ENCODE measurements at places on chromosomes 6 and 20. TPM values are rescaled to one million over a fixed set of nuclear protein-coding genes. Genes with fewer than 3 reads are reported as not detected.

GRCh38 chr6:35049900-35050756 lies 91.0 kb downstream of the TCP11 start:
- peak; percentile 57 for DNase-seq

DNA sequence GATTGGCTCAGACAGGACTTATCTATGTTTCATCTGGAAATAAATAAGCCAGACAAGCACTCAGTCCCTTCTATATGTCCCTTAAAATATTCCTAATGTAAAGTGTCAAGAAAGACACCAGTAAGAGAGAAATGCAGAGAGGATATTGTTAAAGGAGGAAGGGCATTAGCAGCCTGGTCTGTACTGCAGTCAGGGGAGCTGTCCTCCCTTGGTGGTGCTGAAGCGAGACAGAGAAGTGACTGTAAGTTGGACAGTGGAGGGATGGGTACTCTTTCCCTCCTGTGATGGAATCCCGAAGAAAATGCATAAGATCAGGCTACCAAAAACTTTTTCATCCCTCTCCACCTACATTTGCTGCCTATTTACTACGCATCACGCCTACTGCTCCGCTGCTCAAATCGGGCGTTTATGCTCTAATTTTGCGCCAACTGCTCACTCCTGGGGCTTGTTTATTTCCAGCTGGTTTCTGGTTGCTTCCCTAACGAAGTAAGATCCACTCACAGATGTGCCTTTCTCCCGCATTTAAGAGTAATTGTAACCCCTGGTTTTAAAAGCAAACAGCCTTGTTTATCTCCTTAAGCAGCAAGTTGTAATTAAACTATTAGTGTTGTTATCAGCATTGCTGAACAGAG lies 35.2 kb downstream of the PHACTR1 start:
- peak; percentile 8 for DNase-seq

DNA sequence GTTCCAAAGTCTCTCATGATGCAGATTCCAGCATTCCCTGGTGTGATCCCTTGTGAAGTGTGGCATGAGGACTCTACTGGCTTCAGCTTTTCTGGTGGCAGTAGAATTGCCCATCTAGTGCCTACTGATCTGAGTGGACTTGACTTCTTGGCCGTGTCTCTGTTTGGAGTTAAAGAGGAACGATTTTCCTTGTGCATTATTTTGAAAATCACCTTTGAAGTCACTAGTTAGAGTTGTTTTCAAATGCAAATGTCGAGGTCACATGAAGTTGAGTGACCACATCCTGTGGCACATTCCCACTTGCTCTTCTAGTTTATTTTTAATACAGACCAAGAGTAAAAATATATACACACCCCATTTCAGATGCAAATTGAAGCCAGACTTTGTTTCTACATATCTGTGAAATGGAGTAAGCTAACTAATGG lies 270.7 kb upstream of the TAB2 start:
- DNase-seq: no peak

DNA sequence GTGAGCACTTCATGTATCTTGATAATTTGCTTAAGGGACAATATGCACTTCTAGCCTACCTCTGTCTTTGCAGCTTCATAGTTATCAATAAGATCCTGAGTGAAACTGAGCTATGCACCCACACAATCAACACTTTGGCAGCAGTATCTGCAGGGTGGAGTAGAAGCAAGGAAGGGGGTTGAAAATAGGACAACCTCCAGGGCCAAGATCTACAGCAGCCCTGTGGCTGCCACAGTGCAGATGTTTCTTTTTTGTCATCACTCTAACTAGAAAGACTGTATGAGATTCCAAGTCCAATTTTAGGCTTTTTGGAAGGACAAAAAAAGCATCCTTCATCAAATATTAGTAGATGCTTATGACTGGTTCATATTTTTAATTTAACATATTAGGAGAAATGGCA lies 336.1 kb upstream of the CITED2 start:
- DNase-seq: no peak

- DNase-seq: no peak
Observed at GRCh38 chr6:134347885-134348805, 30.2 kb upstream of the SGK1 start.

DNA sequence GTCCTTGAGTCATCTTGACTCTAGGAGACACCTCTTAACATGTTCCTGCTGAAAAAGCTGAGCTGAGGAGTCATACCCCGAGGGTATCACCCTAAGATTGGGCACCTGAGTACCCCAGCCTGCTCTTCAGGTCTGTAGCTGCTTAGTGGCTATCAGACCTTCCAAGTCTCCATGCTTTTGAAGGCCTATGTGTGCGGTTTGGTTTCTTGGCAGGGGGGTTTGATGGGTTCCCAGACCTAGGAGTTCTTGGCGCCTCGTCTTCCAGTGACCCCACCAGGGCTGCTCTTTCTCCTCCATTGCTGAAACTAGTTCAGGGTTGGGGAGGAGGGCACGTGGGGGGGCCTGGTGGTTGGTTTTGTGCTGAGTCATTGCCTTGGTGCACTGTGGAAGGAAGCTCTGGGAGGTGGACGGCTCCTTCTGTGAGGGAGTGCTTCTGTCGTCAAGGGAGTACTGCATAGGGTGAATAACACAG lies 20.1 kb downstream of the IGF2R start:
- DNase-seq: no peak

DNA sequence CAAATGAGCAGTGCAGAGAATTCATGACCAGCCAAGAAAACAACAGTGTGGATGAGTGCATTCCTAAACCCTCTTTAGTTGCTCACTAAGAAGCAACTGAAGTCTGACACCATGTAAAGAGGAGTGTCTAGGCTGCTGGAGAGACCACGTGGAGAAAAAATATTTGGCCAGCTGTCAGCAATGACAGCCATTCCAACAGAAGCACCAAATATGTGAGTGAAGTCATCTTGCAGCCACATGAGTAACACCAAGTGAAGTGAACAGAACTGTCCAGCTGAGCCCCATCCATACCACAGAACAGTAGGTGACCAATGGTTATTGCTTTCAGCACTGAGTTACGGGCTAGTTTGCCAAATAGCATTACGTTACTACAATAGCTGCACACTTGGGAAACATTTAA lies 89.4 kb downstream of the TBXT start:
- DNase-seq: peak; percentile 84

DNA sequence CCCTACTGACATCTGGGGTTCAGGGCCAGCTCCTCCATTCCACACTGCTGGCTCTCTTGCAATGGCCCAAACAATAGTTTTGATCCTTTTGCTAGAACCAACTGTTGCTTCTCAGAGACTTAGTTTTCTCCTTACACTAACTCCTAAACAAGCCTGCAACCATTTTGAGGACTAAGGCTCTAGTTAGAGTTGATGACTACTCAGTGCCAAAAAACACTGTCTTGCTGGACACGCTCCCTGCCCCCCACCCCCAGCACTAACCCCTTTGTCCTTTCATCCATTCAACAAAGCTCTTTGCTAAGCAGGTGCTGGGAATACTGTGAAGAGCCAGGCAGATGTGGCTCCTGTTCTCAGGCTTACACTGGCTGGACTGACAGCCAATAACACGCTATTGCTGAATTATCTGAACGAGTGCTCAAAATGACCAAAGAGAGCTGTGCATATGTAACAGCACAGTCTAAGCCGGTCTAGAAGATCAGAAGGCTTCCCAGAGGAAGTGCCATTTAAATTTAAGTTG lies 17.6 kb downstream of the GCLC start:
- DNase-seq: no peak

- DNase-seq: no peak
Observed at GRCh38 chr6:170007468-170008293, 256.3 kb downstream of the ERMARD start.

DNA sequence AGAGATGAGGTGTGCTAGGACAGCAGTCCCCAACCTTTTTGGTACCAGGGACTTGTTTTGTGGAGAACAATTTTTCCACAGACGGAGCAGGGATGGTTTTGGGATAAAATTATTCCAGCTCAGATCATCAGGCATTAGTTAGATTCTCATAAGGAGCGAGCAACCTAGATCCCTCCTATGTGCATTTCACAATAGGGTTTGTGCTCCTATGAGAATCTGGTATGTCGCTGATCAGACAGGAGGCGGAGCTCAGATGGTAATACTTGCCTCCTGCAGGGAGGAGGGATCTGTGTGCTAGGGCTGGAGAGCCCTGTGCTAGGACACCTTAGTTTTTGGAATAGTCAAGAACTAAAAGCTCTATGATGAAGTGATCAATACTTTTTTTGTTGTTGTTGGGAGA lies 2.5 kb downstream of the SMIM13 start:
- DNase-seq: no peak

GRCh38 chr6:46170357-46171289 lies at the start of gene ENPP5:
Gene ENPP5, minus strand, starts transcription at chr6:46170980. Its CDS starts 2,718 bp downstream, at chr6:46168262.
- peak; percentile 3 for DNase-seq

- peak; percentile 84 for DNase-seq
Observed at GRCh38 chr20:31606804-31607639, 1.9 kb downstream of the ID1 start.

DNA sequence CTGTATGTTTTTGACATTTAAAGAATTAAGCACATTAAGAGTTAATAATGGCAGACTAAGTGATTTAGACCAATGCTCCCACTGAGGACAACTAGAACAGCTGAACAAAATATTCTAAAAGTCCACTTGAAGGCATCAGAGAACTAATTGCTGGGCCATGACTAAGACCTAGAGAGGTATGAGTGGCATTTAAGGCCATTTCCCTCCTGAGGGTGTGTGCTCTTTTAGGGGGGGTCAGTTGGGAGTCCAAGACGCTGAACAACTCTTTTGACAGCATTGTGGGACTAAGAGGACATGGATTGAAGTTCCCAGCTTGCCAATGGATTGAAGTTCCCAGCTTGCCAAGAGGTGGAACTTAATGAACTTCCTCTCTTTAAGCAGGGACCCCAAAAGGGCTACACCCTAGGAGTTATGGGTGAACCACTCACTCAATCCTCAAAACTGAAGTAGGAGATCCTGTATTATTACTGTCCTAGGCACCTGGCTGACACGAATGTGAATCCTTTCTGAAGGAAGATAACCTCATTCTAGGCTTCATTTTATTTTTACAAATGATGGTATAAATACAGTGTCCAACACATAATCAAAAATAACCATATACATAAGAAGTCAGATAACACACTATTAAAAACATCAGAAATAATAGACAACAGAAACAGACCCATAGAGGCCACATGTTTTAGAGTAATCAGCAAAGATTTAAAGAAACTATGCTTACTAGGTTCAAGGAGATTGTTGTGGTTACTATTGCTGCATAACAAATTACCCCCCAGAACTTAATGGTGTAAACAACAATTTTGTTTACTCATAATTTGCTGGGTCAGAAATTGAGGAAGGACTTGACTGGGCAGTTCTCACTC lies 175.1 kb downstream of the VEGFA start:
- DNase-seq: no peak

GRCh38 chr6:2693231-2693630 lies 57.5 kb downstream of the MYLK4 start:
- no peak for DNase-seq

- DNase-seq: peak; percentile 90
Observed at GRCh38 chr6:6588064-6588923, at the start of gene LY86. Gene LY86, plus strand, starts transcription at chr6:6588720. Its CDS starts 15 bp downstream, at chr6:6588735.

- no peak for DNase-seq
Observed at GRCh38 chr20:63787302-63787701, 43.8 kb downstream of the ZBTB46 start.

- DNase-seq: peak; percentile 58
Observed at GRCh38 chr6:23340271-23340670, 770.9 kb downstream of the HDGFL1 start.

DNA sequence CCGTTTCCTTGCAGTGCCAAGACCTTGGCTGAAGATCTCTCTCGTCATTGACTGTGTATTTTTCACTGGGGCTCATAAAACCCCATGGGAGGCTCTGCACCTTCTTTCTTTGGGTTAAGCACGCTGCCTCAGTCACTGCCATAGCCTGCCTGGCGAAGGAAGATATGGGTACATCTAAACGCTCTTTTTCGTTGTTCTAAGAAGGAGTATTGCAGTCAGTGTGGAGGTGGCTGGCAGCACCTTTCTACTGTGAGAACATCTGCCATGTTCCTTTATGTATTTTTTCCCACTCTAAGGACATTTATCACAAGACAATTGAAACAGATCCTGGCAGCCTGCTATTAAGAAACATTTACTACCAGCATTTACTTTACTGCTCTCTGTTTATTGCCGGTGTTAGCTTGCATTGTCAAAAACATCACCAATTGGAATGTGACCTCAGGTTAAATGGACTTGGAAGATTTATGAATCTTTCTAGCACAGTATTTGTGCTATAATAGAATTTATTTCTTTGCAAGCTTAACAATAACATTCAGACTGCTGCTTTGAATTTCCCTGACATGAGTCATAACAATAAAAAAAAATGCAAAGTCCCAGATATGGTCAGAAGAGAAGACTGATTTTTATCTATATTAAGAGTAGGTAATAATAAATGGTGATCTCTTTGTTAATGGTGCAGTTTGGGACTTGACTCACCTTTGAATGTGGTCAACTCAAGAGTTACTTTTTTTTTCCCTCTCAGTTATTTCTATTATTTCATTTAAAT lies 62.2 kb upstream of the CLDN20 start:
- DNase-seq: no peak

GRCh38 chr6:10418862-10419748 lies 4.2 kb upstream of the TFAP2A start:
- DNase-seq: no peak

DNA sequence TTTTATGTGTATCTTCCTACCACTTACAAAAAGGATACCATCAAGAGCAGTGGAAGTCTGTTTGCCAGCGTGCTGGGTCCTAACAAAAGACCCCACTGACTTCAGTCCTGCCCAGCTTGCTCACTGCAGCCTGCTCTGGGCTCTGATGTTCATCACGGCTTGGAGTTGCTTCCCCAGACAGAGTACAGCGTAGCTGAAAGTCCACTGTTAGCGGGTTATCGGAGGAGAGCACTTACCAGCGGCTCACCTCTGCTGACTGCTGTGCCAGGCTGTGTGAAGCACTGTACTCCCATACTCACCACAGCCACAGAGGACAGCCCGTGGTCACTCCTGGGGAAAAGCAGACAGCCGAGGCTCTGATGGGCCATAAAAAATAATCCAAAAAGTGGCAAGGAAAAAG lies 40.2 kb downstream of the CTCFL start:
- no peak for DNase-seq

DNA sequence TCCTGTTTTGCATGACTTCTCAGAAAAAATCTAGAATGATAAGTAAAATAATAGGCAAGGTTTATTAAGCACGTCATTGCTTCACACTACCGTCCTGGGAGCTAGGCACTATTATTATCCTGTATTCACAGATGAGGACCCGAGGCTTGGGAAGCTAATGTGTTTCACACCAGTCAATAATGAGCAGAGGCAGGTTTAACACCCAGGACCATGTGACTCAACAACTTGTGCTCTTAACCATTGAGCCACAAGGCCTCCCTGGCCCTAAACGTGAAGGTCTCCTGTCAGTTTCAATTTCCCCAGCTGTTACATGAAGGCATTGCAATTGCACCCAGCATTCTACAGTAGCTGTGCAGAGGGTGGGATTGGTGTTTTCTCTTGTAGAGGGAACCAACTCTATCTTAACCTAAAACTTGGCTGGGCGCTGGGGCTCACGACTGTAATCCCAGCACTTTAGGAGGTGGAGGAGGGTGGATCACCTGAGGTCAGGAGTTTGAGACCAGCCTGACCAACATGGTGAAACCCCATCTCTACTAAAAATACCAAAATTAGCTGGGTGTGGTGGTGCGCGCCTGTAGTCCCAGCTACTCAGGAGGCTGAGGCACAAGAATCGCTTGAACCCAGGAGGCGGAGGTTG lies 191.2 kb downstream of the BCAS1 start:
- no peak for DNase-seq

Gene OOEP
- total RNA-seq: not detected

Gene CLDN20
- total RNA-seq: 0.30 TPM

Gene GRM4
- 0.69 TPM for total RNA-seq

Gene MATN4
- total RNA-seq: 0.99 TPM

All from skin of body (tissue), 3 donors.